Stromal cell of bone marrow (primary cell): ENCODE measurements at places on chromosomes 5 and 9.

GRCh38 chr5:26903469-26903868 is 134.9 kb downstream of the CDH9 start:
- DNase-seq, result no peak

DNA sequence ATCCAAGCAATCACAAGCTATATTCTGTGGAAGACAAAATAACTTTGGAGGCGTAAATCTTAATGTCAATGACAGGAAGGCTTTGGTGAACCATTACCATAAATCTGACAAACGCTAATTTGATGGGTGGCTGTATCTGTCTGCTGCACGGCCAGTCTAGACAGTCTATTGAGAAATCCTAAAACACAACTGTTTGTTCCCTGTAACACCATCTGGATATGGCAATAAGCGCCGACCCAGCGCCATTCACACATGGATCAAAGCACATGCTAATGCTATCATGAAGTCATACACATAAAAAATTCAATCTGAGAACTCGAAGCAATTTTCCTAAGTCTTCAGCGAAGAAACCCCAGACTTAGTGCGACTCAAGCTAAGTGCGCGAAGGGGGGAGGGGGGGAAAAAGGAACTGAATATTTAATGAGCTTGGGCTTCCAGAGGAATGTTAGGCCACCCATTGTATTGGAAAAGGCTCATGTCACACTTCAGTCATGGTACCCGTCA is 95.1 kb downstream of the ARL15 start:
- no peak for DNase-seq

- DNase-seq, result no peak
Measured at GRCh38 chr9:34177593-34178435, 1.0 kb upstream of the UBAP1 start.

GRCh38 chr5:317086-317811 is 4.3 kb upstream of the AHRR start:
- peak; percentile 31 for DNase-seq

DNA sequence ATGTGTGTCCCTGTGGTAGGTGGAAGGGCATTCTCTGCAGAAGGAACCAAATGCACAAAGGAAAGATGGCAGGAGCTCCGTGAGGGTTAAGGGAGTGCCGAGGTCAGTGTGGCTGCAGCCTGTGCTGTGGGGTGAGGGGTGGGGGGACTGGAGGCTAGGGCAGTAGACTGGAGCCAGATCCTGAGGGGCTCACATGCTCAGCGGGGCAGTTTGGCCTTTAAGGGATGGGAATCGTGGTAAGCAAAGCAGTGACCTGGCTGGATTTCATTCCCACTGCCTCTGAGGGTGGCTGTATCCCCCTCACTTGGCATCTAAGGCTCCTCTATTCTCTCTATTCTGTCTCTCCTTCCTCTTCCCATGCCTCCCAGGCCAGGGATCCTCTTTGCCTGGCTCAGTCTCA is 15.6 kb downstream of the PITX1 start:
- DNase-seq, result no peak

- DNase-seq, result no peak
Measured at GRCh38 chr5:15547261-15547839, 47.4 kb downstream of the FBXL7 start.

GRCh38 chr5:132417010-132417439 is 47.5 kb downstream of the SLC22A5 start:
- no peak for DNase-seq
